ENCODE measurements at places on chromosomes 2 and 18.

- peak; percentile 75 for DNase-seq
Measured at GRCh38 chr2:96374211-96374951, 38.8 kb downstream of the NCAPH start.

DNA sequence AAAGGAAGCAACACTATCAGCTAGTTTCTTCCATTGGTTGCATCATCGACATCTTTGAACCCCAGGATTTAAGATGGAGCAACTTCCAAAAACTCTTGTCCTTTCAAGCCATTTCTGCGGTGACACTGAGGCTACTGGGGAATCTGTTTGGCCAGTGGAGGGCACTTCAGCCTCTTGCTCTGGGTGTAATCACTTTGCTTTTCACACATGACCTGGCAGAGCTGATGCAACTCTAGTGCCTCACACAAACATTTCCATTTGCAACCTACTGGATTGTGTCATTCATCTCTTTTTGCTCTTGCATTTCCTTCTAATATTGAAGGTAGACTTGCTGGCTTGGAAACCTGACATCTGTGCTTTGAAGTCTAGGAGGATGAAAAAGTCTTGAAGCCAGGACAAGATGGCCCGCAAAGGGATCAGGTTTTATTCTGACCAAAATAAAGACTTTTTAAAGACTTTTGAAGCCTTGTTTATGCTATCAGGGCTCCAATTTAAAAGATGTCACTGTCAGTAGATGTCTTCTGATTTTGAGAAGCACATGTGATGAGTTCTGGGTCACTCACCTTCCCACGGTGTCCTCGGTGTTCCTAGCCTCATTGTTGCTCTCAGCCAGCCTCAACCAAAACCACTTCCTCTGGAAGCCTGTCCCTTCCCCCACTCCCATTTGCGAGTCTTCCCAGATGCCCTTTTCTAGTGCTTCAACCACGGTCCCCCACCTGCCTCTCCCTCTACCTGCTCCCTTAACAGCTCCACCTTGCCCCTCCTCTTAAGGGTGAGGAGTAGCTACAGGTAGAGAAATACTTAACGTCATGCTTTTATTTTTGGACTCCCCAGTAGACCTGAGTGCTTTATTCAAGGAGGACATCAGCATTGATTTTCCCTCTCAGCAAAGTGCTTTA is 69.7 kb upstream of the KCNE4 start:
- DNase-seq: peak; percentile 55

DNA sequence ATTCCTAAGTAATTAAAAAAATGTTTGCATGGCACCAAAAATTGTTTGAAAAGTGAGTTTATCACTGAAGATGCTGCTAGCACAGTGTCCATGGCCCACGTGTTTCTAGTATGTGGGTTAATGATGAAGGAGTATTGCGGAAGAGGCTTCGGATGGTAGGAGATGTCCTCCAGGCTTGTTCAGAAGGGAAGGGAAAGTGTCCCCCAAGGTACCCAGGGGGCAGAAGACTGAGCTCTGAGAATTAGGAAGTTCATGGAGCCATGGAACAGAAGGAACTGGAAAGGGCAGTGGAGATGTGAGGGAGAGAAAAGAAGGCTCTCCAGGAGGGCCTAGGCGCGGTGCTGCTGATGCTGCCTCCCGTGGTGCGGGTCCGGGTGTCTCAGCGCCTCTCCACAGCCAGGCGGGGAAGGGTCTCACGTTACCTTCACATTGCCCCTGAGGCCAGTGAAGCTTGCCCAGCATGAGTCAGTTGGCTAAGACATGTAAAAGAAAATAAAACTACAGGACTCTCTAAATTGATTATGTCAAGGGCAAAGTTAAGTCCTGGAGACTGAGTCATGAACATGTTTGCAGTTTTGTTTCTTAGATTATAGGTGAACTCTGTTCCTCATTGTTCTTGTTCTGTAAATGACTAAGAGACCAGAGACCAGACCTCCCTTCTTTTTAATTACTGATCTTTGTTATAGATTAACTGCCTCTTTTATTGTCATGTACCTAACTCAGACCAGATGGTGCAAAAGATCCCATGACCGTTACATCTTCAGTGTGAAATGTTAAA is 89.0 kb downstream of the MTCL1 start:
- no peak for DNase-seq

- DNase-seq: no peak
Measured at GRCh38 chr18:56770873-56771272, 119.7 kb downstream of the WDR7 start.

GRCh38 chr2:200847269-200847668 is 17.2 kb downstream of the CLK1 start:
- DNase-seq: no peak

- DNase-seq: no peak
Measured at GRCh38 chr2:197852108-197852507, 47.7 kb downstream of the PLCL1 start.

- no peak for DNase-seq
Measured at GRCh38 chr2:204024906-204025475, 88.4 kb downstream of the ICOS start.

- DNase-seq: no peak
Measured at GRCh38 chr2:222420508-222420907, 3.8 kb upstream of the SGPP2 start.

DNA sequence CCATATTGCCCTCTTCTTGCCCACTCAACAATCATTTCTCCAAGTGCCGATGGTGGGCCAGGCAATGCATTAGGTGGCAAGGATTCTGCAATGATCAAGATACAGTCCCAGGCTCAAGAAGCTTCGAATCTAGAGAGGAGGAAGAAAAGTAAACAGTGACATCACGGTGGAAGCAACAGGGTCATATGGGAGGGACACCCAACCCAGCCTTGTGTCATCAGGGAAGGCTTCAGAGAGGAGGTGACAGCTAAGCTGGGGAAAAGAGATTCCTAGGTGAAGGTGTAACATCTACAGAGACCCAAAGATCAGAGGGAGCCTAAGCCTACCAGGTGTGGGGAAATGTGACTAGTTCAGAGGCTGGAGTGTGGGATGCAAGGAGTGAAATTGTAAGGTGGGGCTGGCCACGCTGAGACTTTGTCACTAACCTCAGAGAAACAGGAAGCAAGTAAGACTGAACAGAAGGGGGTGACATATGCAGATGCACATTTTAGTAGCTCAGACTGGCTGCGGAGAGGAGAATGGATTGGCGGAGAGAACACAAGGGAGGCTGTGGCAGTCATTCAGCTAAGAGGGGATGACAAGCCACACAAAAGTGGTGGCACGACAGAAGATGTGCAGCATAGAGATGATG is 104.9 kb downstream of the ANKRD44 start:
- no peak for DNase-seq

- DNase-seq: peak; percentile 41
Measured at GRCh38 chr2:70367722-70368323, 66.0 kb upstream of the FAM136A start.

- no peak for DNase-seq
Measured at GRCh38 chr2:126753501-126754212, 97.7 kb downstream of the GYPC start.

All from pancreas (tissue), 10 donors.